ENCODE measurements at places on chromosomes 3 and 15.

- no peak for DNase-seq
These were observed 65.8 kb upstream of the LEKR1 start for GRCh38 chr3:156760333-156760732.

GRCh38 chr3:31140470-31140869, 246.0 kb upstream of the GADL1 start:
- no peak for DNase-seq

DNA sequence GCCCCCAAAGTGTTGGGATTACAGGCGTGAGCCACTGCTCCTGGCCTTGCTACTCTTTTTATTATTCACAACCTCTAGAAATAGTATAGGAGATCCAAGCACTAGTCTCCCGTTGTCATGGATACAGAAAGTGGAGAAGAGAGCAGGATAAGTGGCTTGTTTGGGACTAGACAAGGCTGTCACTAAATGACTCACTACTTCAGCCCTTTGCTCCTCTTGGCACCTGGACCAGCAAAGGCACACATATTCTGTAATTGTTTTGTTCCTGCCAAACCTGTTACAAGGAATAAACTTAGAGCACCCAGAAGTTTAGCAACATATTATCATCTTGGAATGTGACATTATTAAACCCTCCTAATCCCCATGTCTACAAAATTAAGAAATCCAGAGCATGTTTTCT, 427.2 kb upstream of the THBS1 start:
- no peak for DNase-seq

DNA sequence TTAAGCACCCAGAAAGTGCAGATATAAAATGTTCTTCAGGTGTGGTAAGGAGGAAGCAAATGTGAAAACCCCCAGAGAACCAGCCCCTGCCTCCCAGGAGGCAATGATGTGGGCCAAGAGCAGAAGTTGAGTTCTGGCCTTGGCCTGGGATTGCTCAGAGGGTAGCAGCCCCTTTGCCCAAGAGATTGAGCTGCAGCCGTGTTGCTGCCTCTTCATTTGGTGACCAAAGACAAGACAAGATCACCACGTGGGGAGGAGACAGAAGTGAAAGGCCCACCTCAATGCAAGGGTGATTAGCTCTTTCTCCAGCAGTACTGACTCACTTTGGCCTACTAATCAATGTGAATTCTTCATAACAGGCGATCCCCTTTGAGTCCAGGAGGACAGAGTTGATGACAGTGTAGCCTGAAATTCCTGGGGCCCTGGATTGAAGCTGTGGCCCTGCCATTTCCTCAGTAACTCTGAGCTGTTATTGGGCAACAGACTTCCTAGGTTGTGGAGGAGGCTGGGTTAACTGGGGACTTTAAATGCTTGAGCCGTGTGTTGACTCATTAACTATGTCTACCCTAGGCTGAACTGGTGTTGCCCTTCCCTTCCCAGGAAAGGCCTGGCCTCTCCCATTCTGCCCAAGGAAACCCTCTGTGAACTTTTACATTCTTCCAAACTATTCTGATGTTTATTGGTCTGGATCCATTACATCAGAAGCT, 86.5 kb downstream of the ST6GAL1 start:
- no peak for DNase-seq

GRCh38 chr3:41650406-41650805, 311.5 kb downstream of the ULK4 start:
- DNase-seq, result no peak

DNA sequence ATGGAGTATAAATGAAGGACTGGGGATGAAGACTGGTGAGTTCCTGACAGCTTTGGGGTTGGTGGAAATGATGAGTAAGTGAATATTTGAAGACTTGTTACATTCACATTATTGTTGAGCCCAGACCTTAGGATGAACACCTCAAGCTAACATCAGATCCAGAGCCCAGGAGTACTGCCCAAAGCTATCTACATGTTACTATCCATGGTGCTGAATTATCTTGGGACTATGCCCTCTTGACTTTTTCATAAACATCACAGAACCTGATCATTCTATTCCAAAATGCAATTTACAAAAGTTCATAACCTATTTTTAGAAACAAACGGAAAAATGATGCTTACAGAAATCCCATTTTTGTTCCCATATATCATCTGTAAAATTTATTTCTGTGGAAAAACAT, 613.3 kb downstream of the TUSC7 start:
- no peak for DNase-seq

DNA sequence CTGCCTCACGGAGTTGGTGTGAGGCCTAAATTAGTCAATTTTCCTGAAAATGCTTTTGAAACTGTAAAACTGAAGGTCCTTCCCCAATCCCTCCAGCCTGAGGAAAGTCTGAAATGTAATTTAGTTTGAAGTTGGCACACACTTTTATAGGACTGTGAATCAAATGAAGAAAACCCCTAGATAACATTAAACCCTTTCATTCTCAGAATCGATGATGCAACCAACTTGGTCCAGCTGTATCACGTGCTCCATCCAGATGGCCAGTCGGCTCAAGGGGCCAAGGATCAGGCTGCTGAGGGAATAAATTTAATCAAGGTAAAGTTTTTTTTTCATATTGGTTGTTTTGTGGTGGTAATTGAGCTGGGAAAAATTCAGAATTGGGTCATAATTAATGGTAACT, 11.7 kb downstream of the MRPS22 start:
- DNase-seq, result no peak

DNA sequence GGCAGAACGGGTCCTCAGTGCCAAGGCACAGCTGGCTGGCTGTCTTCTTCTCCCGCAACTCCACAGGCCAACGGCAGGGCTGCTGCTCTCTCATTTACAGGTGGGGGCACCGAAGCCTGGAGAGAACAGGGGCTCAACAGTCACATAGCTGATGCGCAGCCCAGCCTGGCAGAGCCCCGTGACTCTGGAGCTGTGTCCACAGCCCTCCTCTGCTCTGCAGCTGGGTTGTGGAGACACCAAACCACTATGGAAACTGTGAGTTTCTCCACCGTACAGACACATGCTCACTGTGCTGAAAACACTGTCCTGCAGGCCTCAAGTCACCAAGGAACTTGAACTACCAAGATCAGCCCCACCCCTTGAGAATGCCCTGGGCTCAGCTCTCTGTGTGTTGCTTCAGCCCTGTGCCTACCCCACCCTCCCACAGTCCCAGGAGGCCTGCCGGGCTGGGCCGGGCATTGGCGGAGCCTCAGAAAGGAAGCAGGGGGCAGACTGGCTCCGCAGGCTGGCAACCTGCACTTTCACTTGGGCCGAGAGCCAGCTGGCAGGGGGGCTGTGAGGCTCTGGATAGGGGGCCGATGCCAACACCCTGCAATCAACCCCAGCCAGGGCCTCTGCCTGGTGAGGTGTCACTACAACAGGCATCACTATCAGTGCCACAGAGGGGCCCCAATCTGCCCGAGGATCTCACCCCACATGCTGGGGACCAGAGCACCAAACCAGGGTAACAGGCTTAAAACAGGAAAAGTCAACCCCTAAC, 113.7 kb upstream of the RPL32 start:
- no peak for DNase-seq

DNA sequence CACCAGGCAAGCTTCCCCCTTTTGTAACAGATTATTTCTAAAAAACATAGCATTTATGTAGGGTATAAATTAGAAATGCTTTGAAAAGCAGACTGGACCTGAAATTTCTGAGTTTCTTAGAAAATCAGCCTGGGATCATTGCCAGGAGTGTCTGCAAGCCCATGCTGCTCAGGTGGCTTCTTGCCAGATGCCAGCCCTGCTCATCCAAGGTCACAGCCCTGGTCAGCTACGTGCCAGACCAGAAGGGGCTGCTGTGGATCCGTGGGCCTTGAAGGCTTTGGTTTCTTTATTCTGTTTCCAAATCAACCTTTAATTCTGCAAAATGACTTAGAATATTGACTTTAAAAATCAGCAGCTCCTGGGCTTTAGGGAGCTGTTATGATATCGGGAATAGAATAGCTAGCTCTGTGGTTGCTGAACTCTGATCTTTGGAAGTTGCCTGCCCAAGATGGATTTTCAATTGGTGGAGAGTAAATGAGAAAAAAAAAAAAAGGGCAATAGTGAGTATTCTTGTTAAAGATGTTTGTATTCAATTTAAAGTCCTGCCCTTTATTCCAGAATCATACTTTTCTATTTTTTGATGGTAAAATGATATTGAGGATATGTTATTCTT, 370.1 kb upstream of the ONECUT1 start:
- DNase-seq, result no peak

- DNase-seq, result no peak
These were observed 81.1 kb upstream of the MFGE8 start for GRCh38 chr15:88994286-88994685.

DNA sequence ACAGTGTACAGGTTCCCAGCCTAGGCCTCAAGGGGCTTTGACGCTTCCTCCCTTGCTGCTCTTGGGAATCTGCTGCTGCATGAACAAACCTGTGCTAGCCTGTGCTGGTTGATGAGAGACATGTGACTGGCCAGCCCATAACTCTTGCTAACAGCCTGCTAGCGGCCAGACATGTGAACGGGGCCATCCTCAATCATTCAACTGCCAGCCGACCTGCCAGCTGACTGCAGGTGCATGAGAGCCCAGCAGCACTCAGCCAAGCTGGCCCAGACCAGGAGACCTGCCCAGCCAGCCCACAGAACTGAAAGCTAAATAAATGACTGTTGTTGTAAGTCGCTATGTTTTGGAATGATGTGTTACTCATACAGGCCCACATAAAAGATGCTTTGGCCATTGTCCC, 82.4 kb upstream of the DLG1 start:
- DNase-seq, result no peak

- DNase-seq, result no peak
These were observed 511.3 kb downstream of the DIPK2A start for GRCh38 chr3:144482876-144483275.

DNA sequence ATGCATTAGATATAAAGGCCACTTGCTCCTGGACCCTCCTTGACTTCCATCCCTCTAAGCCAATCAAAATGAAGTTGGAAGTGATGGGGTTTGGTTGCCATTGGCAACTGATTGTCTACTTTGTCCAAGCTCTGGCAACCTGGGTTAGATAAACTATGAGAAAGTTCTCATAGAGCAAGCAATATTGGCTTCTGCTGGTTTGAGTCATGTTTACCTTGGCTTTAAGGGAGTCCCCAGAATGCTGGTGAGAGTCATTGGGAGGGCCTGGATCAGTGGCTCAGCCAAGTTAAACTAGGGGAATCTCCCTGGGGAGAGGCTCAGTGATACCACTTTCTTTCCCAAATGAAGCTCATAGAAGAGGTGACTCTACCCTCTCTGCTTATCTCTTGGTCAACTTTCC, 176.3 kb upstream of the ROPN1 start:
- DNase-seq, result no peak

- DNase-seq, result no peak
These were observed 171.1 kb downstream of the PDZRN3 start for GRCh38 chr3:73453666-73454065.

GRCh38 chr15:70023769-70024491, 73.8 kb downstream of the TLE3 start:
- DNase-seq, result no peak

GRCh38 chr15:71677352-71677751, 133.0 kb upstream of the NR2E3 start:
- DNase-seq, result no peak

GRCh38 chr15:59306520-59307164, 66.0 kb downstream of the MYO1E start:
- DNase-seq, result no peak

- DNase-seq, result no peak
These were observed 124.4 kb downstream of the FAM43A start for GRCh38 chr3:194810076-194810475.

GRCh38 chr3:72782521-72782920, 65.7 kb downstream of the SHQ1 start:
- no peak for DNase-seq

DNA sequence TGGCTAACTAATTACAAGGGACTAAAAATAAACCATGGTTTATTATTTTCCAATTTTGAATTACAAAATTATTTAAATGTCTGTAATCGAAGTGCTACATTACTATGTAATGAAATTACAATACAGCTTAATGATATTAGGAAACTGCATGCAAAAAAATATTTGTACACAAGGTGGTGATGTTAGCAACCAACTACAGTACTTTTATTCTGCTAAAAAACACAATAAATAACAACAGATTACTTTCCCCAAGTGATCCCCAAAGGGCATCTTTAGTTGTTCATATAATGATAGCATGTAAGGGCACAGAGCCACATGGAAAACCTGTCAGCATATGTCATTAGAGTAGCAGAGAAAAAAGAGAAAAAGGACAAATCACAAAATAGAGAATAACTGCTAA, 147.5 kb upstream of the SOX2 start:
- no peak for DNase-seq

DNA sequence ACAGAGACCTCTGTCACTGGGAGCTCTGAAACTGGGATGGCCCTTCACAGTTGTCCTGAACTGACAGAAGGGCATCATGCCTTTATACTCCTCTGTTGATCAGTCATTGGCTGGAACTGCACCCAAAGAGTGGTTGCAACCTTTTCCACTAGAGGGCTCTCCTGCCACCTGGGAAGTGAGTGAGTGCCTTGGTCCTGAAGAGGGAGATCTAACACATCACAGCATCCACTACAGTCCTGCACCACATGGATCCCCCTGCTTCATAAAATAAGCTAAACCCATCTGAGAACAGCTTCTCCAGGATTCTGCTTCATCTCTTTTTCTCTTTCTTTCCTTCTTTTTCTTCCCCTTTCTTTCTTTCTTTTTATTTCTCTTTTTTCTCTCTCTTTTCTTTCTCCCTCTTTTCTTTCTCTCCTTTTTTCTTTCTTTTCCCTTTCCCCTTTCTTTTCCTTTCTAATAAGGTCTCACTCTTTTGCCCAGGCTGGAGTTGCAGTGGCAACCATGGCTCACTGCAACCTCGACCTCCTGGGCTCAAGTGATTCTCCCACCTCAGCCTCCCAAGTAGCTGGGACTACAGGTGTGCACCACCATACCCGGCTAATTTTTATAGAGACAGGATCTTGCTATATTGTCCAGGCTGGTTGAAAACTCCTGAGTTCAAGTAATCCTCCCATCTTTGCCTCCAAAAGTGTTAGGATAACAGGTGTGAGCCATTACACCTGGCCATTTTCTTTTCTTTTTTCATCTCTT, 42.8 kb upstream of the RAF1 start:
- DNase-seq, result peak; percentile 25

- DNase-seq, result peak; percentile 31
These were observed 259.6 kb upstream of the CTNNB1 start for GRCh38 chr3:40939741-40940130.

GRCh38 chr15:49906966-49907365, 212.1 kb downstream of the ATP8B4 start:
- DNase-seq, result no peak

DNA sequence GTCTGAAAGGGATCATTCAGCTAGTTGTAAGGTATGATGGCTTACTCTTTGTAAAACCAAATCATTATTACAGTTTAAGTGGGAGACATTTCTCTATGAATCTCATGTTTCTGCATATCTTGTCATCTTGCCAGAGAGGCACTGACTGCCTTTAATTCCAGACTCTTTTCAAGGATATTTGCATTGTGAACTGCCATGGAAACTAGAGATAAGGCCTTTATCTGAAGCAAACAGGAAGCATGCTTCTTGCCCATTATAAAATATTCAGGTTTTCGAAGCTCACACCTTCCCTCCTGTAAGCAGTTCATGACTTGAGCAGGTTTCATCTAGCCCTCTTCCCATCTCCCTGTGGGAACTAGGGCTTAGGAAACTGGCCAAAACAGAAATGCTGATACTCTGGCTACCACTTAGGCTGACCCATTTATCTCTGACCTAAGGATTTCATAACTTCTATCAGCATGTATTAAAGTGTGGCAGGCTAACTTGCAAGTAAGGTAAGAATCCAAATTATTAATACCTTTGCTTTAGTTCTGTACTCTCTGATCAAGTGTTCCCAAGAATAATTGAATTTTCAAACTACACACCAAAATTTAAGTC, 326.6 kb upstream of the ALCAM start:
- DNase-seq, result no peak

- no peak for DNase-seq
These were observed 15.7 kb upstream of the ZXDC start for GRCh38 chr3:126491221-126492013.

GRCh38 chr3:167450195-167450594, 23.6 kb downstream of the SERPINI2 start:
- no peak for DNase-seq

All from progenitor cell of endocrine pancreas (in vitro differentiated cells).